Kidney epithelial cell (primary cell): ENCODE measurements at places on chromosomes 16 and 17. TPM values are rescaled to one million over a fixed set of nuclear protein-coding genes. Genes with fewer than 3 reads are reported as not detected.

The SCNN1G gene
- not detected in 2 replicates for total RNA-seq

DNA sequence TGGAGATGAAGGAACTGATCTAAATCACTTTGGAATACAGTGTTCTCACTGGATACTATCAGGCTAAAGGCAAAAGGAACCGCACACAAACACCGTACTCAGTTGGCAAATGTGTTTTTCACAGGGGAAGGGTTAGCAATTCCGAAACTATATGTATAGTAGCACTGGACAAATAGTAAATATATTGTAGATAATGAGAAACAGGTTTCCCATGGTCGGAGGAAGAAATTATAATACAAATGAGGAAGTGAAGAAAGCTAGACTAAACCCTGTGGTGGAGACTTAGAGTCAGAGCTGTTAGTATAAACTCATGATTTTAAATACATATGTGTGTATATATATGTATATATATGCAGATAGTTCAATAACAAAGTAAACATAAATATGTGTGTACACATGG lies 414.1 kb upstream of the SALL1 start:
- DNase-seq: no peak

The ACSM2A gene
- not detected in 2 replicates for total RNA-seq

DNA sequence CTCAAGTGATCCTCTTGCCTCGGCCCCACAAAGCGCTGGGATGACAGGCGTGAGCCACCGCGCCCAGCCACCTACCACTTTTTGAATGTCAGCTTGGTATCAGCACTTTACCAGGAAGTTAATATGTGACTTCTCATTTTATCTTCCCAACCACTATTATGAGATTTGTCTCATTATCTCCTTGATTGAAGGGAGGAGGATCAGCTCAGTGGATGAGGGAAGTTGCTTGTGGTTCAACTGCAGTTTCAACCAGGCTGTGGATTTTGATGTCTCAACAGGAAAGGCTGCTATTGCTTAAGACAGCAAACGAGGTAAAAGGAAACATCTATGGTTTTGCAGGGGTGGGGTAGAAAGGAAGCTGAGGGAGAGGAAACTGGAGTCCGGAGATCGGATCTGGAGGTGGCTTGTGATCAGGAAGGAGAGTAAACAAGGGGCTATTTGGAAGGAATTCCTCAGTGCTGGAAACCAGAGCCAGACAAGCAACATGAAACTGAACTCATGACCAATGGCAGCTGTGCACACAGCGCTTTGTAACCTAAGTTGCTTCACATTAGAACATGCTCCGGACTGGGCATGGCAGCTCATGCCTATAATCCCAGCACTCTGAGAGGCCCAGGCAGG lies 180.5 kb downstream of the VPS53 start:
- no peak for DNase-seq

The DNAH3 gene
- under 0.01 TPM in 1 of 2 replicates, not detected in the other for total RNA-seq

DNA sequence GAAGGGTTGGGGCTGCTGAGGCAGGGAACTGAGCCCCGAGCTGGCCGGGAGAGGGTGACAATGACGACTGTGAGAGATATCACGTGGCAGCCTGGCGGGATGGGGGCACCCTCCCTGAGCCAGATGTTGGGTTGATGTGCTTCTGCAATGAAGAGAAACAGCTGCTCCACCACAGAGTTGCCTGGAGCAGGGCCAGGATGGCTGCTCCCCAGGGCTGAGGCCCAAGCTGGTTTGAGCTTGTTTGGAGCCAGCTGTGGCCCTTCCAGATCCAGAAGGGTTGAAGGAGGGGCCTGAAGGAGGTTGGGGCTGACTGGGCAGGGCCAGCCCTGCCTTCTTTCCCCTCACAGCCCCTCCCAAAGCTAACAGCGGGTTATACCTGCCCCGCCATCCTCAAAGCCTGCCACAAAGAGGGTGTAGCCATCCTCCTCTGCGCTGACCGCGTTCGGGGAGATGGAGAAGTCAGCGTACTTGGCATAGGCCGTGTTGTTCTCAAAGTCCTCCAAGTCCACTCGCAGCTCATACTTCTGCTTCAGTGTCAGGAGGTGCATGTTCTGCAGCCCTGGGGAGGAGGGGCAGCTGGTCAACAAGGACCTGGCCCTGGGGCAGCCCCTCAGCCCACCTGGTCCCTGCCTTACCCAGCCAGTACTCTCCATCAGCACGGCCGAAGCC lies 2.1 kb downstream of the MFAP4 start:
- DNase-seq: no peak

DNA sequence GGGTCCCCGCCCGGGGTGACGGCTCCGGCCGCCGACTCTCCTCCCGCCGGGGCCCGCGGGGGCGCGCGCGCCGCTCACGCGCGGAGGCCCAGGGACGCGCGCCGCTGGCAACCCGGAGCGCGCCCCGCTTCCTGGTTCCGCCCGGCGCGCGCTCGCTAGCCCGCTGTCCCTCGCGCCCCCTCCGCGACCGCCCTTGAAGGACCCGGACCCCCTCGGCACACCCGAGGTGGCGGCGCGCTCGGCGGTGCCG lies at the start of gene STAT5B:
Gene STAT5B, minus strand, starts transcription at position 33 of the 250 bp plus-strand sequence. CDS start 44,264 bp downstream, outside the sequence.
- DNase-seq: no peak

GRCh38 chr17:32503251-32504165 lies 16.7 kb downstream of the CDK5R1 start:
- no peak for DNase-seq

The KRT28 gene
- not detected in 2 replicates for total RNA-seq

- no peak for DNase-seq
Measured at GRCh38 chr17:29016345-29017210, 10.7 kb upstream of the SEZ6 start.

DNA sequence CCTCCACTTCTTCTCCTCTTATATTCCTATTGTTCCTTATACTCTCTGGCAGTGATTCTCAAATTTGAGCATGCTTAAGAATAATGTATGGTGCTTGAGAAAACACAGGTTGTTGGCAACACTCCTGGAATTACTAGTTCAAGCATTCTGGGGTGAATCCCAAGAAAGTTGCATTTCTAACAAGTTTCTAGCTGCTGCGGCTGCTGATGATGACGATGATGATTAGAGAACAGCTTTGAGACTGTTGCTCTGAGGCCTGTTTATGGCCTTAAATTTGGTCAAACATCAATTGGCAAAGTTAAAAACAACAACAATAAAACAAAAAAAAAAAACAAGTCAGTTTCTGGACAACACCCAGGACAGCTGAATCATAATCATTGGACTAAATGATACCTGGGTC lies 961.9 kb downstream of the CDH11 start:
- no peak for DNase-seq

- DNase-seq: no peak
Measured at GRCh38 chr16:48102083-48103008, 53.4 kb downstream of the ABCC12 start.

- no peak for DNase-seq
Measured at GRCh38 chr17:49334744-49335512, 27.1 kb downstream of the ZNF652 start.

- DNase-seq: no peak
Measured at GRCh38 chr16:534135-534534, 6.6 kb downstream of the CAPN15 start.

DNA sequence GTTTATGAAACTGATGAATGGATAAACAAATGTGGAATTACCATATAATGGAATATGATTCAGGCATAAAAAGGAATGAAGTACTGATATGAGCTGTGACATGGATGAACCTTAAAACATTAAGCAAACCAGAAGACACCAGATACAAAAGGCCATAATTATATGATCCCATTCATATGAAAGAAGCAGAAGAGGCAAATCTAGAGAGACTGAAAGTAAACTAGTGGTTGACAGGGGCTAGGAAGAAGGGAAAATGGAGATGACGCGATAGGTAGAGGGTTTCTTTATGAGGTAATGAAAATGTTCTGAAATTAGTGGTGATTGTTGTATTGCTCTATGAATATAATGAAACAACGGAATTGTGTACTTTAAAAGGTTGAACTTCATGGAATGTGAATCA lies 88.4 kb downstream of the HIC1 start:
- DNase-seq: no peak

DNA sequence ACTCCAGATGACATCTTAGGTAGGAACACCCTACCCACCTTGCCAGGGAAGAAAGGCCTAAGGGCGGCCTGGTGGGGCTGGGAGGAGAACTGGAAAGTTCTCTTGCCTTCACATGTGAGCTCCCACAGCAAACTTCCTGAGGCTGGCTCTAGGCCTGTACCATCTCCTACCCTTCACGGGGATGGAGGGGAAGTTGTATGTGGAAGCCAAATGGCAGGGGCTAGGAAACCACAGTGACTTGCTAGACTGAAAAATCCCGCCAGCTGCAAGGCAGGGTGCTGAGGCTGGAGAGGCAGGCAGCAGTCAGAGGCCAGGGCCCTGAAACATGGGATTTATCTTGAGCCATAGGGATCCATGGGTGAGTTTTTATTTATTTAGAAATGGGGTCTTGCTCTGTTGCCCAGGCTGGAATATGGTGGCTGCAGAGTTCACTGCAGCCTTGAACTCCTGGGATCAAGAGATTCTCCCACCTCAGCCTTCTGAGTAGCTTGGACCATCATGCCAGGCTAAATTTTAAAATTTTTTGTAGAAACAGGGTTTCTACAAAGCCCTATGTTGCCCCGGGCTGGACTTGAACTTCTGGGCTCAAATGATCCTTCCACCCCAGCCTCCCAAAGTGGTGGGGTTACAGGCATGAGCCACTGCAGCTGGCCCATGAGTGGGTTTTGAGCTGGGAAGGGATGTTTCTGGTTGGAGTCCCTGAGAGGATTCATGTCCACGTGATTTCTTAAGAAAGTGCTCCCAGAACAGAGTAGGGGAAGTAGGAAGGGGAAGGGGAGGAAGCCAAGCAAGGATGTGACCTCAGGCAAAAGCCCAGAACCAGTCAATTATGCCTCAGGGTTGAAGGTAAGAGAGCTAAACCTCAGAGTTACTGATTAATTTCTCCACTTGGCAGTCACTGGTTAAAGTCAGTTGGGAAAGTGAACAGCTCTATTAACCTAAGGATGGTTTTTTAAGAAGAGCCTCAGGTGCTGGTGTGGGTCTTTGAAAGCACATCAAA lies 4.0 kb upstream of the KAT8 start:
- peak; percentile 79 for DNase-seq

The RANBP10 gene
- total RNA-seq: 11.0 and 12.5 TPM in 2 replicates

The STXBP4 gene
- total RNA-seq: 24.0 and 40.1 TPM in 2 replicates

GRCh38 chr17:65820306-65820705 lies 258.9 kb upstream of the AXIN2 start:
- DNase-seq: no peak

- DNase-seq: no peak
Measured at GRCh38 chr17:57595947-57596695, 149.0 kb downstream of the CCDC182 start.

DNA sequence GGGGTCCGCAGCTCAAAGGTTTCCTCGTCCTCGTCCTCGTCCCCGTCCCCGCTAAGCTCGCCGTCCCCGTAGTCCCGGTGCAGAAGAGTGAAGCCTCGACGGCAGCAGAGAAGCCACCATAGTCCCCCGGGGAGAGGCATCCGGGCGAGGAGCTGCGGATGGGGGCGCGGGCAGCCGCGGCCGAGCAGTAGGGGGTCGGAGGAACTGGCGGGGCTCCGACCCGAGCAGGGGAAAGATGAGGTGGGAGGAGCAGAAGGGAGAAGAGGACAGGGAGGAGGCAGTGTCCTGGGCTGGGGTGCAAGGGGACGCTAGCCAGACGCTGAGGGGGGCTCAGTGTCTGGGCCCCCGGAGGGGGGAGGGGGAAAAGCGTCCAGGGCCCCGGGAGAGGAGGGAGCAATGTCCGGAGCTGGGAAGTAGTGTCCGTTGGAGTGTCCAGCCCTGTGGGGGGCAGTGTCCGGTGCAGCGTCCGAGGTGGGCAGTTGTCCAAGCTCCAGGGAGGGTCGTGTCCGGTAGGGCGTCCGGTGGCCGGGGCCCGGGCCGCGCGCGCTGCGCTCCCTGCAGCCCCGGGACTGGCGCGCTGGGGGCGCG lies at the start of gene PLEKHH3:
Gene PLEKHH3, minus strand, starts transcription at position 571 of the 588 bp plus-strand sequence. Its CDS starts 431 bp downstream, at position 140.
- DNase-seq: no peak

DNA sequence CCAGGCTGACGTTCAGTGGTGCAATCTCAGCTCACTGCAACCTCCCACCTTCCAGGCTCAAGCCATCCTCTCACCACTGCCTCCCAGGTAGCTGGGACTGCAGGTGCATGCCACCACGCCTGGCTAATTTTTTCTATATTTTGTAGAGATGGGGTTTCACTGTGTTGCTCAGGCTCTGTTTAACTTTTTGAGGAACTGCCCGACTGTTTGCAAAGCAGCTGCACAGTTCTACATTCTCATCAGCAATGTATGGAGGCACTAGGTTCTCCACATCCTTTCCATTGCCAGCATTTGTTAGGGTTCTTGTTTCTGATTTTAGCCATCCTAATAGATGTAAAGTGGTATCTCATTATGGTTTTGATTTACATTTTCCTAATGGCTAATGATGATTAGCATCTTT lies 9.4 kb downstream of the TNRC6A start:
- DNase-seq: no peak

The ABCC11 gene
- total RNA-seq: not detected in 2 replicates

GRCh38 chr17:43882761-43883415 lies 24.4 kb downstream of the MPP2 start:
- no peak for DNase-seq

The TBC1D3E gene
- total RNA-seq: not detected in 2 replicates

The PERCC1 gene
- not detected in 2 replicates for total RNA-seq

- no peak for DNase-seq
Measured at GRCh38 chr16:87687998-87688529, 77.7 kb downstream of the KLHDC4 start.
